ENCODE measurements at places on chromosomes 2 and 18.
A peak's percentile ranks its signal among the peaks of the same experiment; 100 is the strongest.

DNA sequence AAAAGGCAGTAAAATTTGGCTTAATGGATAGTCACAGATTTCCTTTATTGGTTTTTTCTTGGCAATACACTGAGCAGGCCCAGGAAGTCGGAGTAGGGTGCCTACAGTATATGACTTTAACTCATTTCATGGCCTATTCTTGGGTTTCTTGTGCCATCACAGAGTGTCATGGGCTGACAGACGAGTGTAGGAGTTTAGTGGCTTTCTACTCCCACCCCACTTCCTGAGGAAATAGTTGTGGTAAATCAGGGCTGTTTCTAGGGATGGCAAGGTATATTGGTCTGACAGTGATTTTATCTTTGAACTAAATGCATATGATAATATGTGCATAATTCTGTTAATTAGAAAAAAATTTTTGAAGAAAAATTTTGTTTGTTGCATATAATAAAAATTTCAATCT is 100.1 kb downstream of the PLCL1 start:
- no peak overlapping the region for H3K4me3 ChIP-seq
- peaks cover 24% of the 10 kb centered on the region for H3K27me3 ChIP-seq
- H3K27ac ChIP-seq = no peak overlapping the region

- peaks cover 38% of the 10 kb centered on the region for H3K4me1 ChIP-seq
- H3K36me3 ChIP-seq = peaks cover 61% of the 10 kb centered on the region
- no peak for DNase-seq
- no peak overlapping the region for H3K4me3 ChIP-seq
Observed at GRCh38 chr18:59352250-59352855, 6.7 kb downstream of the LMAN1 start.

DNA sequence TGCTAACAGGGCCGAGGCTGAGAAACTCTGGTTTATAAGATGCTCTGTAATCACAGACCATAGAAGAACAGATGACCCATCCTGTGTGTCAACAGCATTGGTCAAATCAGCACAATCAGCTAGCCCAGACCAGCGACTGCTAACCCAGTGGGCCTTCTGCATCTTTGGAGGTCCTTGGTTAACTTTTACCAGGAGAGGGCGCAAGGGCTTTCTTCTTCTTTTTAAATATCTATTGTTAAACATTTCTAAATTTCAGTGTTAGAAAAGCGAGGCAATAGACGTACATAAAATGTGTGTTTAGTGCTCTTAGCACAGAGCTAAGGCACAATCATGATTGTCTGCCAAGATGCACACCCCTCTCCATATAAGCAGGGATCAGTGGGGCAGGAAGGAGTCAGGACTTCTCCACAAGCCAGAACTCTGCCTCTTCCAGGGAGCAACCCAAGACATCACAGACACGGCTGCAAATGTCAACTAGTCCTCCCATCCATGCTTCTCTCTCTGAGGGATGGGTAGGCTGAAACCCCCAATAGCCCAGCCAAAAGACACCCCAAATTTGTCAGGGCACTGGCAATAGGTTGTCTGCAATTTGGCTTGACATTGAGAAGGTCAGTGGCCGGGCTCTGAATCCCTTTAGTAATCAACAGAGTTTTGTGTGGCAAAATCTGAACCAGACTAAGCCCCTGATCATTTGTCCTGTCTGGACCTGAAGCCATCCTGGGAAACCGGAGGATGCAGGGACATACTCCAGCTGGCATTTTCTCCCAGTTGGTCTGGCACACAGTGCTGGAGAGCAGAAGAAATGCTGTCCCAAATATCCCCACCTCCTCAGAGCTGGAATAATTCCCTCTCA is 188.2 kb downstream of the BCL2 start:
- no peaks in the 10 kb centered on the region for H3K27me3 ChIP-seq
- peak overlapping the region; percentile 62 for H3K27ac ChIP-seq
- H3K4me3 ChIP-seq = no peak overlapping the region

DNA sequence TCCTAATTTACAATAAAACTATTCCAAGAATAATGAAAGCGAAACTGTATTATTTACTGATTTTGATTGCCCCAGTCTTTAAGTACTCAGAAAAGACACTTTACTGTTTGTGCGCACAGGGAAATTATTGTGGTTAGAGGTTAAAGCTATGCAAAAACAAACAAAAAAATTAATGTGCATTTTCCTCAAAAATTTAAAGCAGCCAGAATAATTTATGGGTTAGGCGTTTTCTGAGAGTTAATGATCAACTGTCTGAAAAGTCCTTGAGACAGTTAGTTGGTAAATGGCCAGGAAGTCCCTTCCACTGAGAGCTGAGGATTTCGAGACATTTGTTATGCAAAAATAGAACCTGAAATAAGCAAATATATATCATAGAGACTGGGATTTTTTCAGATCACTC is 143.3 kb downstream of the IRS1 start:
- no peak overlapping the region for H3K4me3 ChIP-seq
- H3K36me3 ChIP-seq = peaks cover 5% of the 10 kb centered on the region
- H3K27me3 ChIP-seq = no peaks in the 10 kb centered on the region
- H3K4me1 ChIP-seq = peaks cover 56% of the 10 kb centered on the region
- DNase-seq = no peak
- H3K27ac ChIP-seq = no peak overlapping the region

DNA sequence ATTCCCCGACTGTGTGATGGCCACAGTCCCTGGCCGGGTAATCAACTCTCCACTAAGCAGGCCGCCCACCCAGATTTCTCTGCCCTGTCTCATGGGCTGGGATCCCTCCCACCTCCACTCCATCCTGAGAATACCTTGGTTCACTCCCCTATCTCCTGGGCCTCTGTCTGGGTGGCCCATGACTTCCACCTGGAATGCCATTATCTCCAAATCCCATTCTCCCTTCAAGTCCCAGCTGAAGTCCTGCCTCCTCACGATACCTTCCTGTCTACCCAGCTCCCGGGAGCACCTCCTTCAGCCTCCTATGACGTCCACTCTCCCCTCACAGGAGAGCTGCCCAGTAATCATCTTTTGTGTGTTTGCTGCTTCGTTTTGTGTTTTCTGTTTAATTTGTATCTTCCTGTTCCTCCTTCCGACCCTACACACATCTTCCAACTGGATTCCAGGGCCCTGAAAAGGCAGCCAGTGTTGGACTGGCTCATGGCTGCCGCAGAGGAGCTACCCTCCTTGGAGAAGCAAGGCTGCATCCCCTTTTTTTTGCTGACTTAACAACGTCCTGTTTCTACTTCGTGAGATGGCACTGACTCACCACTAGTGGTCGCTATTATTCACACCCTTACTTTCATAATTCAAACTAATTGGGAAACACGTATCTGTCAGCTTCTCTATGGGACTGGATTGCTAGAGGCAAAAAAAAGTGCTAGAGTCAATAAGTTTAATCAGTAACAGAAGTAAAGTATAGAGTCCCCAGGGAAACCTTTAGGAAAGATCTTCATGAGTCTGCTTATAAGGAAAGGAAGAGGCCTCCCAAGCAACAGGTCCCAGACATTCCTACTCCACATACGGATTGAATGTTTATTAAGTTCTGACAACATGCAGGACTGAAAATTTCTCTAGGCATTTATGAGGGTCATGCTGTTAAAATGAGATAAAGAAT is 171.9 kb upstream of the GATA6 start:
- no peak overlapping the region for H3K4me3 ChIP-seq
- no peaks in the 10 kb centered on the region for H3K27me3 ChIP-seq
- H3K4me1 ChIP-seq = no peaks in the 10 kb centered on the region

DNA sequence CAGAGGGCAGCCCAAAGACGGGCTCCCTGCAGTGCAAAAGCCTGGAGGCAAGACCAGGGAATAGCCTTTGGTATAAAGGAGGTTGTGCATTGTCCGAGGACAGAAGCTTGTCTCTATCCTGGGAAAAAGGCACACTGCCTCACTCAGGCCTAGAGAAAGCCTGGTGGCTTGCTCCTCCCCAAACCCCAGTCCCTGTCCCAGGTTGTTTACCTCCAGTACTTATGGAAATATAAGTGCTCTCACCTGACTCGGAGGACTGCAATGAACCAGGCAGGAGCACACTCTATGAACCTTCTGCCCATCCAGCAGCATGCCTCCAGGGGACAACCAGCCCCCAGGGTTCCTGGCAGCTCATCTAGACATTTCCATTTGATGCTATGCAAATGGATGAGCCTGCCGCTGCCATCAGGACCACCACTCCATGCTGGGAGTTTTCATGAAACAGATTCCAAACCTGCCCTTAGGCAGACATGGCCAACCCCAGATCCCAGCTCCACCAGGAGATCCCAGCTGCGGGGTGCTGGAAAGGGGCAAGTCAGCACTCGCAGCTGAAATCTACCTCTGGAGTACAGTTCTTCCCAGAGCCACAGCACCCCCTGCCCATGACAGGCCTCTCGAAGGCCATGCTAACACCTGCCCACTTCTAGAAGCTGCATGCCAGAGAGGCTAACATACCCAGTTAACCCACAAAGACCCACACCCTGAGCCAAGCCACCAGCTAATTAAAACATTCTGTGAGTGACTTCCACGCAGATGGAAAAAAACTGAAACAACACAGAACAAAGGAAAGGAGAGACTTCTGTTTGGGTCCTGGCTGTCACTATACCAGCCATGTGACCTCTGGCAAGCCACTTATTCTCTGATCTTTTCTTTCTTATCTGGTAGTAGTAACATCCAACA is 101.7 kb downstream of the TTC32 start:
- H3K4me1 ChIP-seq = no peaks in the 10 kb centered on the region
- H3K27me3 ChIP-seq = peaks cover 8% of the 10 kb centered on the region
- H3K36me3 ChIP-seq = no peaks in the 10 kb centered on the region
- H3K27ac ChIP-seq = no peak overlapping the region
- no peak overlapping the region for H3K4me3 ChIP-seq
- no peak for DNase-seq

DNA sequence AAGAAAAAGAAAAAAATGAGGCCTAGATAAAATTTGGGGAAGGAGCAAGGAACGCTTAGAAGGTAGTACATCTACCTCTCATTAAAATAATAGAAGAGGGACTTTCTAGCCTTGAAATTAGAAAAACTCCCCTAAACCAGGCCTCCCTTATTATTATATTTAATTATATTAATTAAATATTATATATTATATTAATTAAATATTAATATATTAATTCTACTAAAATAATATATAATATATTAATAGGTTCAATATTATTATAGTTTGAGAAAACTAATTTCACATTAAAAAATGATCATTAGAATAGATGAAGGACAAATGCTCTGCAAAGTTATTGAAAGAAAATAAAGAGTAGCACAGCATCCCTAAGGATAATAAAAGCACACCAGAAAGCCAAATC is 449.4 kb downstream of the NBAS start:
- H3K27ac ChIP-seq = no peak overlapping the region
- peaks cover 2% of the 10 kb centered on the region for H3K36me3 ChIP-seq
- no peak overlapping the region for H3K4me3 ChIP-seq
- H3K27me3 ChIP-seq = no peaks in the 10 kb centered on the region
- H3K4me1 ChIP-seq = no peaks in the 10 kb centered on the region

GRCh38 chr2:10954416-10954815 is 42.7 kb downstream of the KCNF1 start:
- DNase-seq = no peak
- no peaks in the 10 kb centered on the region for H3K4me1 ChIP-seq
- no peak overlapping the region for H3K4me3 ChIP-seq

GRCh38 chr2:128734521-128735295 is 416.0 kb upstream of the HS6ST1 start:
- no peaks in the 10 kb centered on the region for H3K36me3 ChIP-seq
- peaks cover 15% of the 10 kb centered on the region for H3K4me1 ChIP-seq
- H3K27ac ChIP-seq = no peak overlapping the region
- H3K4me3 ChIP-seq = no peak overlapping the region
- peak; percentile 44 for DNase-seq
- H3K27me3 ChIP-seq = peaks cover 41% of the 10 kb centered on the region

Data from activated naive CD4-positive, alpha-beta T cell treated with anti-CD3 and anti-CD28 coated beads, Interleukin-2, amount 10 ng/mL, durations not matched to agents 7 days and 5 days (primary cell).